ENCODE measurements at places on chromosomes 7 and 10. TPM values are rescaled to one million over a fixed set of nuclear protein-coding genes. Genes with fewer than 3 reads are reported as not detected.

- DNase-seq = peak; percentile 96
Observed at GRCh38 chr7:47786557-47787248, 161.6 kb downstream of the PKD1L1 start.

- DNase-seq = no peak
Observed at GRCh38 chr7:101165958-101166647, 734 bp upstream of the VGF start.

- DNase-seq = no peak
Observed at GRCh38 chr7:149415391-149416071, 45.3 kb downstream of the ZNF777 start.

DNA sequence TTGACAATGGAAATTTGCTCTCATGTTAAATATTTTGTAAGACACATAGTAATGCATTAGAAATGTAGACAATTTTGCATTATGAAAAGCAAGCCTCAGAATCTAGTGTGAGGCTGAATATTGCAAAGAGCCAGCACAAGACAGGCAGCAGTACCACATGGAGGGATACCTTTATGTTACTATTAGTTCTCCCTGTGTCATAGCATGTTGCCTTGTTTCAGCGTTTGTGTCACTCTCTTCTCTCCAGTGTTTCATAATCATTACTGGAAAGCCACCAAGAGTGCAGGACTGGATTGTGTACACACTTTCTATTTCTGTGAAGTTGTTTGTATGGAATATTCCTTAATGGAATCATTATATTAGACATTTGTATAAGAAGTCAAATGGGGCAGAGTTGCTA, 8.5 kb downstream of the AHR start:
- no peak for DNase-seq

The CC2D2B gene
- not detected for total RNA-seq

The ABLIM1 gene
- total RNA-seq = 28.2 TPM

The DENND2A gene
- total RNA-seq = 0.09 TPM

The KLF6 gene
- total RNA-seq = 8.8 TPM

The SFRP4 gene
- 0.09 TPM for total RNA-seq

Data from NCI-H460 (cell line).